Activated naive CD4-positive, alpha-beta T cell (primary cell): ENCODE measurements at places on chromosomes 12 and 14.

- DNase-seq: no peak
Measured at GRCh38 chr12:52310622-52311284, 10.4 kb downstream of the KRT83 start.

DNA sequence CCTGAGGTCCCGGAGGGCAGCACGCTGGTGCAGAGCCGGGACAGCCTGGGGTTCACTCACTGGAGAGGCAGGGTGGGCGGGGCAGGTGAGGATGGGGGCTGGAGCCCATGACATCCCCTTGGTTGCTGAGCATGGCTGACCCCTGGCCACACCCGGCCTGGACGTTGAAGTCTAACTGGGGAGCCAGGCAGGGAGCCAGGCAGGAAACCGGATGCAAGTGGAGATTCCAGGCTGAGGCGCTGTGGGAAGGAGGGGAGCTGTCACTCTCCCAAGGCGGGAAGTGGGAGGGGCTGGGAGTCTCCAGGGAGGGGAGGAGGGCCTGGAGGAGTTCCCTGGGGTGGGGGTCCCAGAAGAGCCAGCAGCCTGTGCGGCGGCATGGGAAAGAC is 7.7 kb upstream of the INF2 start:
- no peak for DNase-seq

DNA sequence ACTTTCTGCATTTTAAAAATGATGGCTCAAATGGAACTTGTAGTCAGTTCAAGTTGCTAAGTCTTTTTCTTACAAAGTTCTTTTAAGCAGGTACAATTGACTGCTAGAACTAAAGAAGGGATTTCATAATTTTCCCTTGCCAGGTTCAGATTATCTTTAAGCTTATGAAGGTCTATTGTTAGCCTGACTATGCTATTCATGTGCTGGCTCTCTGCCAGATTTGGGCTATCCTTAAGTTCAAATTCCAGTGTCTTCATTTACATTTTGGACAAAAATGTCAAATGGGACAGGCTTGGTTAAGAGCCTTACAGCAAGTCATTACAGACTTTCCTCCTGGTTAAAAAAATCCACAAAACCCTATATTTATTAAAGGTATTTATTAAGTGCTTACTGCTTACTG is 42.3 kb downstream of the INSM2 start:
- DNase-seq: no peak

DNA sequence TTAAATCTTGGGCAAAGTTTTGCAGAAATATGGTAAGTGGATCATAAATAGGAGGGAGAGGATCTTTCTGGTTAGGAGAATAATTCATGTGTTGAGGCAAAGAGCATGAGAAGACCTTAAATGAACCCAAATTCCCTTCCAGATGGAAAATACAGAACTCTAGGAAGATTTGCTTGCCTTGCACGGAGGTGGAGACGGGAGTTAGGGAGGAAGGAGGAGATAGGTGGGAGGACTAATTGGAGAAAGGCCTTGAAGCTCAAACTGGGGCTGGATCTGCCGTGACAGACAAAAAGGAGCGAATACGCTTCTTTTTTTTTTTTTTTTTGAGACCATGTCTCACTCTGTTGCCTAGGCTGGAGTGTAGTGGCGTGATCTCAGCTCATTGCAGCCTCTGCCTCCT is 5.9 kb downstream of the GPRC5A start:
- DNase-seq: no peak

GRCh38 chr12:121996050-121996944 is 25.4 kb upstream of the BCL7A start:
- DNase-seq: no peak

DNA sequence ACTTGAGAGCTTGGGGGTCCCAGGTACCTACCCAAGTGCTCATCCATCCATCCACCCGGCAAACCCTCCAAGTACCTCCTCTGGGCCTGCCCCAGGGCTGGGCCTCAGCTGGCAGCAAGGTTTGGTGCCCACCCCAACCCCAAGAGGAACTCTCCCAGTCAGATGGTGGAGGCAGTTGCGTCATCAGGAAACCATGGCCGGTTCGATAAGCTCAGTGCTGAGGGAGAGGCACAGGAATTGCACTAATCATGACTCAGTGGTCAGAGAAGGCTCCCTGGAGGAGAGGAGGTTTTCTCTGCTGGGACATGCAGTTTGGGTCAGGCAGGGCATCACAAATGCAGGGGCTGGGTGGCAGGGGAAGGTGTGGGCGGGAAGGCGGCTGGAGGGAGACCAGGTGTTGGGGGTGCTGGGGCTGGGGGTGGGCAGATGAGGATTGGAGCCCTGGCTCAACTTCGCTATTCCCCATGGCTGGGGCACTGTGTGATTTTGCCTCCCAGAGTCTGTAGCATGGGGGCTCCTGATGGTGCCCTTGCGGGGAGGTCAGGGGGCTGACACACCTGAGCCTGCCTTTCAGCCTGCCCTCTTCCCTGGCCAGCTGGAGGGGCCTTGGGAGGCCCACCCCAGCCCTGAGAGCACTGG is 32.2 kb downstream of the SH2B3 start:
- DNase-seq: no peak

GRCh38 chr12:88994537-88994936 is 357.8 kb downstream of the DUSP6 start:
- no peak for DNase-seq

DNA sequence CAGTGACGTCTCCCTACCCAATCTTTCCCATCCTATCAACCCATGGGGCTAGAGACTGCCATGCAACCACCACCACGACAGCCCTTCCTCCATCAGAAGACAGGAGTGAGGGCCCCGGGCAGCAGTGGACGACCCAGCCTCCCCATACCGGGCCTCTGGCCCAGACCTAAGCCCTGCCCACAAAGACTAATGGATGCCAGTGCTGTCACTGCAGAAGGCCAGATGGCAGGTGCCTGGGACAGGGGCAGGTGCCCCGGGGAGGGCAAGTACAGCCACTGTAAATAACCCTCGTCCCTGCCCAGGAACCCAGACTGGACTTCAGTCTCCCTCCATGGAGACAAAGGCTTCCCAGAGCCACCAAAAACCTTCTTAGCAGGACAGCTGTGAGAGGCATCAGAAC is 20.3 kb upstream of the HSPB8 start:
- no peak for DNase-seq

GRCh38 chr14:62031504-62031903 is 269.3 kb downstream of the SNAPC1 start:
- no peak for DNase-seq

GRCh38 chr12:127070515-127071157 is 1196.3 kb upstream of the TMEM132C start:
- DNase-seq: no peak

- DNase-seq: no peak
Measured at GRCh38 chr12:75717902-75718301, 206.5 kb upstream of the KRR1 start.

- no peak for DNase-seq
Measured at GRCh38 chr12:16323010-16323409, 24.4 kb upstream of the MGST1 start.

- no peak for DNase-seq
Measured at GRCh38 chr12:124512667-124513296, 54.6 kb downstream of the NCOR2 start.

DNA sequence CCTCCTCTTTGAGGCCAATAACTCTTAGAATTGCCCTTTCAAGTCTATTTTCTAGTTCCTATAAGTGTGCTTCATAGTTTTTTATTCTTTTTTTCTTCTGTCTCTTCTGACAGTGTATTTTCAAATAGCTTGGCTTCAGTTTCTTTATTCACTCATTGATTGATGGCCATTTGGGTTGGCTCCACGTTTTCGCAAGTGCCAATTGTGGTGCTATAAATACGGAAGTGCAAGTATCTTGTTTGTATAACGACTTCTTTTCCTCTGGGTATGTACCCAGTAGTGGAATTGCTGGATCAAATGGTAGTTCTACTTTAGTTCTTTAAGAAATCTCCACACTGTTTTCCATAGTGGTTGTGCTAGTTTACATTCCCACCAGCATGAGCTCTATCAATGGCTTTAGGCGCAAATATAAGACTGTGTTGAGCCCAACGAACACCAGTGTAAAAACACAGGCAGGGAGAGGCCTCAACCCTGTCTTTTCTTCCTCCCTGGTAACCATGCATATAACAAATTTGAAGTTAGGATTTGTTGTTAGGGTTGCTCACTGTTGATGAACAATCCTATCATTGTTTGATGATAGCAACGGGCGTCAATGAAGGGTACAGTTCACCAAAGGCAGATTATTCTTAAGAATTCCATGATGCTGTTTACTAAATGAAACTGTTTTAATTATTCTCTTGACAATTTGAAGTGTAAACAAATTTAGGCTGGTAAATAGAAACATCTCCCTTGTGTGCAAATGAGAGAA is 13.3 kb upstream of the LMNTD1 start:
- DNase-seq: no peak

DNA sequence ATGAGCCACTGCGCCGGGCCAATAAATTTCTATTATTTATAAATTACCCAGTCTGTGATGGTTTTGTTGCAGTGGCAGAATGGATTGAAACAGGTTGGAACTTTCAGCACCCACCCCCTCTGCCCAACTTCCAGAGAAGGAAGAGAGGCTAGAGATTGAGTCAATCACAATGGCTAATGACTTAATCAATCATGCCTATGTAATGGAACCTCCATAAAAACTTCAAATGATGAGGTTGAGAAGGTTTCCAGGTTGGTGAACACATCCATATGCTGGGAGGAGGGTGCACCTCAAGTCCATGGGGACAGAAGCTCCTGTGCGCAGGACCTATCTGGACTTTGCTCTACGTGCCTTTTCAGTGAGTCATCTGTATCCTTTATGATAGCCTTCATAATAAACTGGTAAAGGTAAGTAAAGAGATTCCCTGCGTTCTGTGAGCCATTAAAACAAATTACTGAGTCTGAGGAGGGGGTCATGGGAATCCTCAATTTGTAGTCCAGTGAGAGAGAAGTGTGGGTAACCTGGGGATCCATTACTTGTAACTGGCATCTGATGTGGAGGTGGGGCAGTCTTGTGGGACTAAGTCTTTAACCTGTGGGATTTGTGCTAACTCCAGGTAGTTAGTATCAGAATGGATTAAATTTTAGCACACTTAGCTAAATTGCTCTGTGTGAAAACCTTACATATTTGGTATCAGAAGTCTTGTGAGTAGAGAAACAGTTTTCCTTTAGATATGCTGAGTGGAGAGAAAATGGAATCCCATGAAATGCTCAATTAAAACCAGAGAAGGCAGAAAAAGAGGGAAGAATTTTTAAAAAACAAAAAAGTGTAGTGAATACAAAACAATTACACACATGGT is 11.7 kb upstream of the NGDN start:
- no peak for DNase-seq

DNA sequence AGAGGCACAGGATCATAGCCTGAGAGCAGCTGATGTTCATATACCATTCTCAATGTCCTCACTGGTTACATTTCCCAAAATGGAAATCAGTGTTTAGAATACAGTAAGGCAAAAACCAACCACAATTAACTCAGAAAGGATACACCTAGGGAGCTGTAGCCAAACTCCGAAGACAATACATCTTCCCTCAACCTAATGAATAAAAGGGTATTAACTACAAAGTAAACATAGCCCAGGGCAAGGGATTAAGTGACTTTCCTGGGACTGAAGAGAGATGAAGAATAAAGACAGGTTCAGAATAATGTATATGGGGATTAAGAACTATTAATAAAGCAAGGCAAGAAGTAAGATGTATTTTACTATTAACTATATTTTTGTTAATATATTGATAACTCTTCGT is 79.5 kb downstream of the RPS29 start:
- DNase-seq: no peak

GRCh38 chr12:51472984-51473383 is 48.4 kb downstream of the SLC4A8 start:
- no peak for DNase-seq

DNA sequence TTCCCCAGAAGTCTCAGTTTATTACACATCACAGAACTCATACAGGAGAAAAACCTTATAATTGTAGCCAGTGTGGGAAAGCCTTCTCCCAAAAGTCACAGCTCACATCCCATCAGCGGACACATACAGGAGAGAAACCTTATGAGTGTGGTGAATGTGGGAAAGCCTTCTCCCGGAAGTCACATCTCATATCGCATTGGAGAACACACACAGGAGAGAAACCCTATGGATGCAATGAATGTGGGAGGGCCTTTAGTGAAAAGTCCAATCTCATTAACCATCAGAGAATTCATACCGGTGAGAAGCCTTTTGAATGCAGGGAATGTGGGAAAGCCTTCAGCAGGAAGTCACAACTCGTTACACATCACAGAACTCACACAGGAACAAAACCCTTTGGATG is 20.1 kb downstream of the ZNF84 start:
- DNase-seq: no peak

GRCh38 chr14:61037215-61037614 is 56.2 kb downstream of the SLC38A6 start:
- no peak for DNase-seq

GRCh38 chr14:61476754-61477410 is 155.5 kb downstream of the PRKCH start:
- DNase-seq: no peak

- no peak for DNase-seq
Measured at GRCh38 chr12:13141686-13142085, 38.2 kb upstream of the GSG1 start.

GRCh38 chr12:75720812-75721641 is 209.6 kb upstream of the KRR1 start:
- DNase-seq: no peak

GRCh38 chr12:38556647-38557046 is 240.1 kb downstream of the ALG10B start:
- no peak for DNase-seq

DNA sequence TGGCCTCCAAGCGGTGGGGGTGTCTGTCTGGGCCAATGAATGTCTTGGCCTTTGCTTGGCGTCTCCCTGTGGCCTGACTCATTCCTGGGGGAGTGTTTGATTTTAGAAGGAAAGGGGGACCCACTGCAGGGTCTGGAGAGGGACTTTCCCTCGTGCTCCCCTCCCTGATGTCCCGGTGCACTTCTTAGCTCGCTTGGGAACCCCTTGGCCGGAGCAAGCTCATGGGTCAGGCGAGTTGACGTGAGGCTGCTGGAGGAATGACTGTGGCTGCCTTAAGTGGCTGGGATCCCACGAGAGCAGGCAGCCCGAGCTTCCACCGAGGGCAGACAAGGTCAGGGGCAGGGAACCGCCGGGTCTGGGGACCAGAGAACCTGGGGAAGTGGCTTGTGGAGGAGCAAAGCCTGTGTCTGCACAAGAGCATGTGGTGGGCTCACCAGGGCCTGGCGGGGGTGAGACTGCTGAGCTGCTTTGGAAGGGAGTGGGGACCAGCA is 218.4 kb upstream of the C14orf180 start:
- DNase-seq: no peak

DNA sequence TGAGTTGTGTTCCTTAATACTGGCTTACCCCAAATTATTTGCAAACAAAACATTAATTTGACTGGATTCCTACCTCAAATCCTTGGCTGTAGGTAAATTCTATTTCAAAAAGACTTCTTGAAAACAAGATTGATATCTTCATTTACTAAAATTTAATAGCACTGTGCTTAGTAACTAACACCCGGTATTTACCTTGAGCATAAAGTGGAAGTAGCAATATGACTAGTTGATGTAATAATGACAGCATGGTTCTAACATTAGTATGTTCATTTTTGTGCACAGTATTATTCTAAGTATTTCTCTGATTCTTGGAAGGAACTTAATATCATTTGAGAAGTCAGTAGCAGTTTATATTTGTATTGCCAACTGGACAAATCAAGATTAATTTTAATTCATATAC is 96.8 kb downstream of the PPHLN1 start:
- no peak for DNase-seq

GRCh38 chr12:99915251-99916082 is 69.3 kb downstream of the ANKS1B start:
- DNase-seq: no peak

GRCh38 chr14:34250959-34251358 is 211.1 kb downstream of the SPTSSA start:
- no peak for DNase-seq
